ENCODE measurements at places on chromosomes 6 and 20. TPM values are rescaled to one million over a fixed set of nuclear protein-coding genes. Genes with fewer than 3 reads are reported as not detected.

The LSM2 gene
- 55.8 TPM for total RNA-seq

The BEND6 gene
- total RNA-seq: 3.8 TPM

The PTCHD4 gene
- 3.3 TPM for total RNA-seq

The PRPH2 gene
- total RNA-seq: 5.8 TPM

The RAET1E gene
- not detected for total RNA-seq

The F13A1 gene
- 4.1 TPM for total RNA-seq

DNA sequence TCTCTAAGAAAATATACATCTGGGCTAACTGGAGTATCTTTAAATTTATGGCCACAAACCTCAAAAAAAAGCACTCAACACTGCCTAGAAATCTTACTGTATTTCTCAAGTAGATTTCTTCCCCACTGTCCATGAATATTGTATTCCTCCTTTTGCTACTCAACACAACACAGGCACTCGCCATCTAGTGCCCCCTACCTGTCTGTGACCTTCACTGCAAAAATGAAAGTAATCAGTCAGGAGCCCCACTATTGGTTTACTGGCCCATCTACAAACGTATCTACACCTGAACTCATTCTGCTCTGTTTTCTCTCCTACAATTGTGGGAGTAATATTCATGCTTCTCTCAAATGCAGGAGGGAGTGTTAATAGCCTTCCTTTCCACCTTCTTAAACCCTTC, 58.3 kb downstream of the LY86 start:
- no peak for DNase-seq
- no peak overlapping the region for H3K4me3 ChIP-seq
- H3K4me1 ChIP-seq: no peaks in the 10 kb centered on the region
- no peak overlapping the region for H3K27ac ChIP-seq
- H3K36me3 ChIP-seq: no peaks in the 10 kb centered on the region
- no peaks in the 10 kb centered on the region for H3K27me3 ChIP-seq

- no peak for DNase-seq
- H3K27me3 ChIP-seq: no peaks in the 10 kb centered on the region
- H3K27ac ChIP-seq: no peak overlapping the region
- H3K36me3 ChIP-seq: no peaks in the 10 kb centered on the region
Measured at GRCh38 chr6:132818404-132819359, 4.3 kb downstream of the RPS12 start.

DNA sequence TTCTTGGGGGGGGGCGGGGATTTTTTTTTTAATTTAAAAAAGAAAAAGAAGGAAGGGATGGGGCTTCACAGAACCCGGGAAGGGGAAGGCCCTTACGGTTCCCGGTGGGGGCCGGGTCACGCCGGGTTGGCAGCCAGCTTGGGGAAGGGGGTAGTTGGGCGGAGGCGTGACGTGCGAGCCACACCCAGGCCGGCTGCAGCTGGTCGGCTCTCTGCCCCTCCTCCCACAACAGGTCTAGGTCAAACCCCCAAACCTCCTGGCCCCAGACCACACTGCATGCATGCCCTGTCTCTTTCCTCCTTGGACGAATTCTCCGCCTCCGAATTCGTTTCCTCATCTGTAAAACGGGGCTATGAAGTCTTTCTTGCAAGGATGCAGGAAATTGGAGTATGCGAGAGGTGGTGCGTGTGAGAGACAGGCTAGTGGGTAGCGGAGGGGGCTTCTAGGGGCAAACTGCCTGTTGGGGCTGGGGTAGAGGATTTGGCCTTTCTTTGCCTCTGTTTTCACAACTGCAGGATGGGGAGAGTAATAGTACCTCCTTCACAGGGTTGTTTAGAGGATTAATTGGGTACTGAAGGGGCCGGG, 828 bp downstream of the HCK start:
- H3K36me3 ChIP-seq: no peaks in the 10 kb centered on the region
- peaks cover 6% of the 10 kb centered on the region for H3K4me1 ChIP-seq
- no peak overlapping the region for H3K4me3 ChIP-seq
- H3K27ac ChIP-seq: no peak overlapping the region
- no peak for DNase-seq

DNA sequence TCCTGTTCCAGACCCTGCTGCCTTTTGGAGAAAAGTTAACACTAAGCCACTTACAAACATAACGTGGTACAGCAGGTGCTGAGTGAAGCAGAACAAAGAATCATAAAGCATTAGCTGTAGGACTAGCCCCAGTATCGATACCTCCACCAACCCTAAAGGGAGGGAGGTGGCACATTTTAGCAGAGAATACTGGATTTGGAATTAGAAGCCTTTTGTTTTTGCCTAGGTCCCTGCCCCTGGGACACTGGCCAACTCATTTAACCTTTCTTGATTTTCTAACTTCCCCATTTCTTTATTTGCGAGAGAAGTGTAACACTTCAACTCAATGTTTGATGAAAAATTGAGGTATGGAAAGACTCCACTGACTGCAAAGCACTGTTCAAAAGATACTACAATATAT, 93.5 kb downstream of the B3GAT2 start:
- DNase-seq: no peak
- H3K36me3 ChIP-seq: no peaks in the 10 kb centered on the region
- H3K4me1 ChIP-seq: no peaks in the 10 kb centered on the region

- DNase-seq: no peak
- no peaks in the 10 kb centered on the region for H3K4me1 ChIP-seq
- no peak overlapping the region for H3K4me3 ChIP-seq
- H3K27me3 ChIP-seq: no peaks in the 10 kb centered on the region
- no peak overlapping the region for H3K27ac ChIP-seq
Measured at GRCh38 chr6:163954088-163954775, 539.7 kb downstream of the QKI start.

DNA sequence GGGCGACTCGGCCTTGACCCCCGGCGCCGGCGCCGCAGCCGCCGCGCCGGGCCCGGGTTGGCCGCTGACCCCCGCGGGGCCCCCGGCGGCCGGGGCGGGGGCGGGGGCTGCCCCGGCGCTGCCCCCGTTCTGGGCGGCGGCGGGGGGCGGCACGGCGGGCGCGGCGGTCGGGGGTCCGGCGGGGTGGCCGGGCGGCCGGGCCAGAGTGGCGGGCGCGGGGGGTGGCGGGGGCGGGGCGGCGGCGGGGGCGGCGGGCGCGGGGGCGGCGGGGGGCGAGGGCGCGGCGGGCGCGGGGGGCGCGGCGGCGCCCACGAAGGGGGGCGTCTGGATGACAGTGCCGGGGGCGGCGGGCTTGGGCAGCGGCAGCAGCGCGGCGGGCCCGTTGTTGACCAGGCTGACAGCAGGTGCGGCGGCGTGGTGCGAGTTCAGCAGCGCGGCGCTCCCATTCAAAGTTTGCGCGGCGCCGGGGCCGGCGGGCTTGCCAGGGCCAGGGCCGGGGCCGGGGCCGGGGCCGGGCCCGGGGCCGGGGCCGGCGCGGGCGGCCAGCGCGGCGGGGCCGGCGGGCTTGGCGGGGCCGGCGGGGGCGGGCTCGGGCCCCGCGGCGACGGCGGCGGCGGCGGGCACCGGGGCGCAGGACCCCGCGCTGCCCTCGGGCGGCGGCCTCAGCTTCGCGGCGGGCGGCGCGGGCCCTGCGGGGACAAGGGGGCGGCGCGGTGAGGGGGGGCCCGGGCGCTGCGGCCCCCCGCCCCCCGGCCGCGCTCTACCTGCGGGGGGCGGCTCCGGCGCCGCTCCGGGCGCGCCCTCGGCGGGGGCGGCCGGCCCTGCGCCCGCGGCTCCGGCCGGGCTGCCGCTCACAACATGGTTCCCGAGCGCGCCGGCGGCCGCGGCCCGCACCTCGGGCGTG, 659 bp downstream of the TAF4 start:
- no peaks in the 10 kb centered on the region for H3K36me3 ChIP-seq
- no peak for DNase-seq
- peak overlapping the region; percentile 62 for H3K4me3 ChIP-seq

- no peak overlapping the region for H3K27ac ChIP-seq
- DNase-seq: no peak
- no peaks in the 10 kb centered on the region for H3K27me3 ChIP-seq
- H3K4me1 ChIP-seq: no peaks in the 10 kb centered on the region
- no peaks in the 10 kb centered on the region for H3K36me3 ChIP-seq
Measured at GRCh38 chr6:82622461-82622860, 258.8 kb downstream of the TPBG start.

DNA sequence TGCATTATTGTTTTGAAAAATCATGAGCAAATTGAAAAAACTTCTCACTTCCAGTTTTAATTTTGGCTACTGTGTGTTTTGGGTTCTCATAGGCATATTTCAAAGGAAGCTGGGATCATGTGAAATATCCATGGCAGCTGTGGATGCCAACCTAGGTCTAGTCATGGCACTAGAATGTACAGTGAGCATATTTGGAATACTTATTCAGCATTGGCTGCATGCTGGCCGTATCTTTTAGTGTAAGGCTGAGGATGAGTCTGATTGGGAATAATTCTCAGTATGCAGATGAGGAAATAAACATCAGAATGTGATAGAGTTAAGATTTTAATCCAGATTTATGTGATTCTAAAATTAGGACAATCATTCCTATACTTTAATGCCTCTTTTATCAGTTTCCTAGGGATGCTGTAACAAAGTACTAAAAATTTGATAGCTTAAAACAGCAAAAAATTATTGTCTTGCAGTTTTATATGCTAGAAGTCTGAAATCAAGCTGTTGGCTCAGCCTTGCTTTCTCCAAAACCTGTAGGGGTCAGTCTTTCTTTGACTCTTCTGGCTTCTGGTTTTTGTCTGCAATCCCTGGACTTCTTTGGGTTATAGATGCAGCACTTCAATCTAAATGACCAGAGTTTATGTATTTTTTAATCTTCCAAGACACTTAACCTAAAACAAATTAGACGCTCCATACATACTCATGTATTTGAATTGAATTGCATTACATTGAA, 37.7 kb upstream of the DEFB112 start:
- DNase-seq: no peak
- no peaks in the 10 kb centered on the region for H3K4me1 ChIP-seq
- H3K36me3 ChIP-seq: no peaks in the 10 kb centered on the region
- H3K27ac ChIP-seq: no peak overlapping the region
- H3K27me3 ChIP-seq: no peaks in the 10 kb centered on the region

- no peaks in the 10 kb centered on the region for H3K36me3 ChIP-seq
- no peak for DNase-seq
- H3K4me1 ChIP-seq: no peaks in the 10 kb centered on the region
- H3K4me3 ChIP-seq: no peak overlapping the region
- no peaks in the 10 kb centered on the region for H3K27me3 ChIP-seq
Measured at GRCh38 chr6:50213146-50213545, 163.4 kb upstream of the DEFB112 start.

DNA sequence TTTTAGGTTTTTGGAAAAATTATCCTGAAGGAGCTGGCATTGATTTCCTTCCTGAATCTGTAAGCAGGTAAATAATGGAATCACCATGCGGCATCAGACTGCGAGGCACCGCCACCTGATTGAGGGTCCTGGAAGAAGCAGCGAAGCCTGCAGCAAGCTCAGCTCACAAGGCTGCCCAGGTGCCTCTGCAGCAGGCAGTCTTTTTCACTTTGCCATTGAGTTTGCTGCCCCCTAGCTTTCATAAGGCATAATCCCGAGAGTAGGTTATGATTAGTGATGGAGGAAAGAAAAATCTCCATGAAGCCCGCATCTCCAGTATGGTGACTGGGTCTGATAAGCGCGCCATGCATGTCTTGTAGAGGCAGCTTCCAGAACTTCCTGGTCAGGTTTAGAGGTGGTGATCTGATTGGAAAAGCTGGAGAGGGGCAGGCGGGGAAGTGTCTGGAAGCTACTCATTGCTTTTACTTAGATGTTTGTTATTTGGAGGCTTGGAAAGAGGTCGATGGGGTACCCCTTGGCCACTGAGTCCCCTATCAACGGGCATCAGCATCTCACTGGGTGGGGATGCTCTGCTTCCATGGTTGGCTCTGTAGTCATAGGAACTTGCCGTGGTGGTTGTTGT, 26.7 kb downstream of the IYD start:
- no peaks in the 10 kb centered on the region for H3K36me3 ChIP-seq
- no peak for DNase-seq
- H3K27ac ChIP-seq: no peak overlapping the region
- H3K4me3 ChIP-seq: no peak overlapping the region

DNA sequence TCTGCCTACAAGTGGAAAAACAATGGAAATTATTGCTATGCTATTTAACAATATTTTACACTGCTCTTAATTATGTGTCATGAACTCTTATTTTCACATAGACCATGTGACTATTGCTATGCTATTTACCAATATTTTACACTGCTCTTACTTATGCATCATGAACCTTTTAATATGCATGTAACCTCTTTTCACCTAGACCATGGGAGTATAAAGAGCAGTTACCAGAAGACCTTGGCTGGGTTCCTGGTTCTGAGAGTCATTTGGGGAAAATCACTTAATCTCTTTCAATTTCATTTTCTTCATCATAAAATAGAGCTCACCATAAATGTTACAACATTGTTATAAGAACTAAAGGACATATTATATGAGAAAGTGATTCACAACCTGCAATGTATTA, 223.8 kb upstream of the RNF217 start:
- H3K4me1 ChIP-seq: no peaks in the 10 kb centered on the region
- H3K27ac ChIP-seq: no peak overlapping the region
- no peaks in the 10 kb centered on the region for H3K36me3 ChIP-seq
- DNase-seq: no peak
- no peak overlapping the region for H3K4me3 ChIP-seq

DNA sequence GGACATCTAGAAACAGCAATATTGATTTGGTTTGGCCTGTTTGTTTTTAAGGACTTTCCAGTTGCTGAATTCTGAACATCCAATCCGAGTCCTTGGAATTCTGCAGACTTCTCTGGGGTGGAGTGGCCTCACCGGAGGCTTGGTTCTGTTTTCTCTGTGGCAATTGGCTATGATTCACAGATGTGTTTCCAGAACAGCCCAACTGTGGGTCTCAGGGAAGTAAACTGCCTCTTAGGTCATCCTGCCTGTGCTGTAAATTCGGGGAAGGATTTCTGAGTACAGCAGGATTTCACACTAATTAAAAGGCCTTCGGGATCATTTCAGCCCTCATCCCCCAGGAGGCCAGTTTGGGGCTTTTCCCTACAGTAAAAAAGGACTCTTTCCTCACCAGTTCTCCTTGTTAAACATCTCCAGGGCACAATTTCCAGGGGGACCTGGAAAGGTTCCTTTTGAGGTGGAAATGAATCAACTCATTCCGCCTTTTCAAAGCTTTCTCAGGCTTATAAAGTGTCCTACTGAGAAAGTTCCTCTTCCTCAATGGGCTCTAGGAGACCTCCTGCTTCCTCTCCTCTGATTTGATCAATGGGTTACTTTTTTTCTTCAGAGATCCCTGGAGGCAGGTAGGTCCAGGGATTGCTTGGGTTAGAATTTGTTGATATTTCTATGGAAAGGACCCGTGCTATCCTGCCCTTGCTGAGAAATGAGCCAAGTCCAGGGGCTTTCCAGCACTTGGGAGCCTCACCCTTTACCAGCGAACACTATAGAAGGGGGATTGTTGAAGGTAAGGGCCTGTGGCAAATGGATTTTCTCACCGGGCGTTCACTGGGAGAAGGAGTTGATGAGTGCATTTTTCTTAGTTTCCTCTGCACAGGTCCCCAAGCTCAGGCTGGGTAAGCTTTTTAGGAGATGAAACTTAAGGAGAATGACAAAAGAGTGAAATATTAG, 114.6 kb downstream of the CLIC5 start:
- H3K27me3 ChIP-seq: no peaks in the 10 kb centered on the region
- no peak overlapping the region for H3K27ac ChIP-seq

- peak within 1 kb of the TSS; percentile 41 for H3K4me3 ChIP-seq
- H3K4me1 ChIP-seq: no peaks in the 10 kb centered on the region
- no peaks in the 10 kb centered on the region for H3K27me3 ChIP-seq
- DNase-seq: peak; percentile 86
Measured at GRCh38 chr6:18122128-18123093, at the start of gene NHLRC1. NHLRC1 (minus strand) TSS chr6:18122677; CDS start chr6:18122606, 71 bp downstream.
